ENCODE measurements at places on chromosomes 13 and 19.

GRCh38 chr19:16262618-16263017 lies 62.0 kb upstream of the KLF2 start:
- DNase-seq = no peak

DNA sequence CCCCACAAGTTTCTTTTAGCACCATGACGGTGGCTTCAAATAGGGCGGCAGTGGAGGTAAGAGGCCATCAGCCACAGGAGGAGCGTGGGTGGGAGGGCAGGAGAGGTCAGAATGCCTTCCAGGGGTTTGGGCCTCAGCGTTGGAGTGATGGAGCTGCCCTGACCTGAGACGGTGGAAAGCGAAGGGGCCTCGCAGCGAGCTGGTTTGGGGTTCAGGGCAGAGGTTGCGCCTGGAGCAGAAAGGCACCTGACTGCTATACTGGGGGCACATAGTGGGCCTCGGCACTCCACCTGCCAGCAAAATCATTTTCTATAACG lies 382 bp upstream of the NAXD start:
- no peak for DNase-seq

DNA sequence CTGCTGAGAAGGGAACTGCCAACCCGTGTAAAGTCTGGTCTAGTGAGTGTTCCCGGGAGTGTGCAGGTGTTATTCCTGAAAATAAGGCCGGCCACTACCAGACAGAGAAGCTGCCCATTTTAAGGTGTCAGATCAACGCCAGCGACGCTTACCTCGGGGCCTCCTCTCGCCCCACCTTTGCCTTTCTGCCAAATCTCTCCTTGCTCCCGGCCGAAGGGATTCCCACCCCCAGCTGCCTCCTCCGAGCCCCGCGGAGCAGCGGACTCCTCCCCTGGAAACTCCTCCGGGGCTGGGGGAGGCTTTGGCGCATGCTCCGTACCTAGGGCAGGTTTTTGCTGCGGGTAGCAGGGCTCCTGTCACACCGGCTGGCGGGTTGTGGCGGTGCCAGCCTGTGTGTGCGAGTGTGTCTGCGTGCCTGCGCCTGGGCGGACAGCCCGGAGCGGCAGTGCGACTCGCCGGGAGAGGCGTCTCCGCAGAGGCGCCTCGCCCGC lies at the start of gene HS6ST3:
TSS of gene HS6ST3 (plus strand) at position 359 of the 491 bp plus-strand sequence.
- DNase-seq = no peak

DNA sequence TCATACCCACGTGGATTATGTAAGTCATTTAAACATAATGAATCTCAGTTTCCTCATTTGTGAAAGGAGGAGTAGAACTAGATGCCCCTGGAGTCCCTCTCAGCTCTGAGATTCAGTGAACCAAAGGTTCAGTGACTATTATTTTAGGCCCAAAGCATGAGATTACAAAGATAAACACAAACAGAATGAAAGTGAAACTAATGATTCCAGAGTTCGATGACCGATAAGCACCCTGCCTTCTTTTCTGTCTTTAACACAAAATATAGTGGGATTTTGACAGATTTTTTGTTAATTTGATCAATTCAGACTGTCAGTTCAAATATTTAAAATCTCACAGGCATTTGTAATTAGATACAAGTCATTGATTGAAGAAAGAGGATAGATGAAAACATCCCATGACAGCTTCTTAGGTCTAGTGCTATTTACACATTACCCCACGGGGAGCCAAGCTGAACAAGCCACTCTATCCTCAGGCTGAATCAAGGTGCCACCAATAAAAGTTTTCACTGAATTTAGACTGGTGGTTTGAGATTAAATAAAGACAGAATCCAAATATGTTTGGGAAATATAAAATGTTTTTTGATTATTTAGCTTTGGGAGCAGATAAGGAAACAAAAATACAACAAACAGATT lies 64.6 kb upstream of the RAP2A start:
- DNase-seq = no peak

DNA sequence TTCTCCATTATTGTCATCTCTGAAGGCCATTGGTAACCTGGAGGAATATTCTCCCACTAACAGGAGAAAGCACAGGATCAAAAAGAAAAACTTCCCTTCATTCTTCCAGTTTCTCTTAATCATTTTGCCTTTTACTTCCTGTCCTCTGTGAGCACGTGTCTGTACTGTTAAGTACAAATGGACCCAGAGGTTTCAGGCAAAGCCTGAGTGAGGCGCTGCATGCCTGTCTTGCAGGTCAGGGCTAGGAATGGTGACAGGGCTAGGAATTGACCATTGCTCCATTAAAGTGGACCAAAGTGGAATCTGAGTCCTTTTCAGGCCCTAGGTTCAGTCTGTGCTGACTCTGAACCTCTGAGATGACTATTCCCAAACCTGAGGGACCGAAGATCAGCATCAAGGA lies 326.7 kb downstream of the SHISA2 start:
- no peak for DNase-seq

GRCh38 chr19:56252699-56253422 lies 19.7 kb upstream of the EDDM13 start:
- DNase-seq = peak; percentile 35

DNA sequence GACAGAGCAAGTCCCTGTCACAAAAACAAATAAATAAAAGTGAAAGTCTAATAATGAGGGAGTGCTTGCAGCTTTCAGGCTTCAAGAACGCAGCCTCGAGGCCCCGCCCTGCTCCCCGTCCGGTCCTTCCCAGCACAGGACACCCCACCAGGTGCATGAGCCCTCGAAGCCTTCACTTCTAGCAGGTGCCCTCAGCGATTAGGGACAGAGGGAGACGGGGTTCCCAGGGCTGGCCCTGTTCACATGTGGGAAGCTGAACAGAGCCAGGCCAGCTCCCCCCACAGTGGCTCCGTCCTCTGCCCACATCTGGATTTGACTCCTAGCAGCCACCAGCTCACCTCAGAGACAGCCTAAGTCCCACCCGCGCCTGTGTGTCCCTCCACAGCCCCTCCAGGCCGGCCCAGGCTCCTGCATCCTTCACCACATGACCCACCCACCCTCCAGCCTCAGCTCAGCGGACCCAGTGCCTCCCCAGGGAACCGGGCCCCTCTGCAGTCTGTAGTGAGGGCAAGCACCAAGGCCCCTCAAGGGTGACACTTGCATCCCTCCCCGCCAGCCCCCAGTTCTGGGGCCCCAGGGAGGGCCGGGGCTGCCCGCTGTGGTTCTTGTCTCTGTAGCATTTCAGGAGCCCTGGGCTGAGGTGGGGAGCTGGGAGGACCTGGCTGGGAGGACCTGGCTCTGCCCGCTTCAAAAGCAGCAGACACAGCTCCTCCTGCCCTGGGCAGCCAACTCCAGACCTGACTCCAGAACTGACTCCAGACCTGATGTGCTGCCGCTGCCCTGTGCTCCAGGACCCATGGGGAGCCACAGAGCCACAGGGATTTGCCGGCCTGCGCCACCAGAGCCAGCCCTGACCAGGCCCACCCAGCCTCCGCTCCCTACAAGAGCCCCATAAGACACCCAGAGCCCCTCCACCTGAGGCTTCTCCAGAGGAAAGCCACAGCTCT lies 27.2 kb downstream of the GPX4 start:
- no peak for DNase-seq

Data from NCI-H187 (cell line).